Ecto neural progenitor cell (in vitro differentiated cells): ENCODE measurements at places on chromosomes 1 and 21.

DNA sequence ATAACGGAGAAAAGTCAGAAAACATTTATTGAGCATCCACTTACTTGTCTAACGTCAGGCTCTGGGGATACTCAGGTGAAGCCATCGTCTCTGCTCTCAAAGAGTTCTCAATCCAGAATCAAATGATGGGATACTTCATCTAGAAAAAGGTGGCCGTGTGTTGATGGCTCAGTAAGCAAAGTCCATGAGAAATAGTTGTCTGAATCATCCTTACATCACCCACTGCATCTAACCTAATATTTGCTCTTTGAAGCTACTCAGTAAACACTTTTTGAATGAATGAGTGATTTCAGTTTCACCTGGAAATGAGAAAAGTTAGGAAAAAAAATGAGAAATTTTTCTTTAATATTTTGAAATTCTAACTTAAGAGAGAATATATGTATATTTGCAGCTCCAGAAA lies 155.3 kb upstream of the PKN2 start:
- no peak for DNase-seq

GRCh38 chr1:241611736-241612135 lies 28.4 kb downstream of the CHML start:
- no peak for DNase-seq

DNA sequence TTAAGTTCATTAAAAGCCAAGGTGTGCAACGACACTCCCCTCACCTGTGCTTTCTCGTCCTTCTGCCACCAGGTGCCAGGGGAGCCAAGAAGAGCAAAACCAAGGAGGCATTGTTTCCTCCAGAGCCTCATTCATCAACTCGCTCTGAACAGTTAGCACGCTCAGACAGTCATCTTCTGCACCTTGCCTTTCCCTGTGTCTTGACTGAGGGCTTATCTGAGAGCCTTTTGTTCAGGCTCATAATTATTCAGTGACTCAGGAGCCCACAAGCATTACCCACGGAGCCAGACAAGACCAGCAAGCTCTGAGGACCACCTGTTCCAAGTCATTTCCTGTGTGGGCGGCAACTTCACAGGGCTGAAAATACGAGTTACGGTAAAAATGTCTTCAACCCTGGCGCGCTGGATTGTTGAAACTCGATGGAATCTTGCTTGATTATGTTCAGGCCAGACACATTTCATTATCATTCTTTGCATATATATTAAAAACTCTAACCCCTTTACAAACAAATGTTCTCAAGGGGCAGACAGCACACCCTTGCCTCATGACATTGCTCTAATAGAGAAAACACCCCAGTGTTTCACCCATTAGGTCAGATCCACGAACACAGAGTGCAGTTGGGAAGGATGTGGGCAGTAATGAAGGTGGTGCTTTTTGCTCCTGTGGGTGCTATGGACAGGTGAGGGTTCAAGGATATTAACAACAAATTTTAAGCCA lies 89.7 kb upstream of the RUNX1 start:
- DNase-seq: no peak

DNA sequence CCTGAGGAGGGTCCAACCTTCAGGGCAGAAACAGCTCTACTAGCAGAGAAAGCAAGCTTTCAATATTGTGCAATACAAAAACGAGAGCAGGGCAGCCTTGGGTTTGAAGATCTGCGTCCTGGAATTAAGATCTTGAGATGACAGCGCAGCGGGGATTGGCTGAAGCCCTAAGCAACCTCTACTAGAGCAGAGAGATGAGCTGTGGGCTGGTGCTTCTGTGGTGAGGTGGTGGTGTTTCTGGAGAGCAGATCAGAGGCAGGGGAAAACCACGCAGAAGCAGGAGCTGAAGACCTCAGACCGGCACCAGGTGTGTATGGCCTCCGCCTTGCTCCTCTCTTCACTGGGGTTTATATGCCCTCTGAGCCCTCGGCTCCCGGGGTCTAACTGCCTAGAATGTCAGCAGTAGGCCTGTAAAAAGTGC lies 12.5 kb downstream of the TRAF3IP3 start:
- DNase-seq: no peak

- peak; percentile 49 for DNase-seq
Measured at GRCh38 chr1:147171399-147172167, 687 bp downstream of the PRKAB2 start.

DNA sequence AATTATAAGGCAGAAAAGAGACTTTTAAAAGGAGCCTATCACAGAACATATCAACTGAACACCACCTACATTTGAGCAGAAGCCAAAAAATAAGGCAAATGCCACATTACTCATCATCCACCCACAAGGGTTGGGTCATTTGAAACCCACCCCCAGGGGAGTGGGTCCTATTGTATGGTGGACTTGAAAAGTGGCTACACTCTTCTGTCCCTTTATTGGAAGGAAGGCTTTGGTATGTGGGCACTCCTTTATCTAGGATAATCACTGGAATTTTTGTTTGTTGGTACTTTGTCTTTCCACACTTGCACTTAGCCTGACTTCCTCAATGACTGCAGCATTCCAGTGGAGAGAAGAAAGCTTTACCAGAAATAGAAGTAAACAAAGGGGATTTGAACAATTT lies 157.2 kb upstream of the COL11A1 start:
- DNase-seq: no peak

- no peak for DNase-seq
Measured at GRCh38 chr1:215911406-215911968, 344.4 kb downstream of the KCTD3 start.

DNA sequence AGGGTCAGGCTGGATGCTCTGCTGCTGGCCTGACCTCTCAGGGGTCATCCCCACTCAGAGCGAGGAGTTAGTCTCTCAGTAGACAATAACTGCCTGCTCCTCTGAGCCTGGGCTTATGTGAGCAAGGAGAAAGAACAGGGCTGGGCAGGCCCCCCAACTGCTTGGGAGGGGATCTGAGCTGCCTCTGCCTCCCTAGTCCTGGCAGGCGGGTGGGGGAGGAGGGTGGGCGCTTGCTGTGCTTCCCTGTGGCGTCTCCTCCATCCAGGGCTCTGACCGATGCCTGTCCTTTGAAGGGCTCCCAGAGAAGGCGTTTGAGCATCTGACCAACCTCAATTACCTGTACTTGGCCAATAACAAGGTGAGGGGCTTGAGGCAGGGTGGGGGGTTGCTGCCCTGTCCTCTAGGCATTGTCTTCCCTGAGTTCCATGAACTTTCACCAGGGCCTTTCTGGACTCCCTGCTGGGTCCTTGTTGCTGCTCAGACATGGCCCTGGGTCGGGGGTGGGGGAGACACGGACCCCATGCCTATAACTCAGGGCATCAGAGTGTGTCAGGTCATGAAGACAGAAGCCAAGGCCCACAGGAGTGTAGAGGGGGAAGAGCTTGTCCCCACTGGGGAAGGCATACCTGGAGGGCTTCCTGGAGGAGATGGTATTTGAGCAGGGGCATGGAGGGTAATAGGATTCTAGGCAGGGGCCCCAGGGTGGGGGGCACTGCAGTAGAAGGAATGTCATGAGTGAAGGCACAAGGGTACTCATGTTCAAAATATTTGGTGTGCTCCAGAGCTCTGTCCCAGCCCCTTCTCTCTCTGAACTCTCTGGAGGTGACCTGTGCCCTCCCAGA lies 12.5 kb downstream of the PODN start:
- no peak for DNase-seq

GRCh38 chr1:183675883-183676585 lies 22.9 kb upstream of the APOBEC4 start:
- no peak for DNase-seq

GRCh38 chr21:42229676-42230075 lies 10.7 kb downstream of the ABCG1 start:
- no peak for DNase-seq

DNA sequence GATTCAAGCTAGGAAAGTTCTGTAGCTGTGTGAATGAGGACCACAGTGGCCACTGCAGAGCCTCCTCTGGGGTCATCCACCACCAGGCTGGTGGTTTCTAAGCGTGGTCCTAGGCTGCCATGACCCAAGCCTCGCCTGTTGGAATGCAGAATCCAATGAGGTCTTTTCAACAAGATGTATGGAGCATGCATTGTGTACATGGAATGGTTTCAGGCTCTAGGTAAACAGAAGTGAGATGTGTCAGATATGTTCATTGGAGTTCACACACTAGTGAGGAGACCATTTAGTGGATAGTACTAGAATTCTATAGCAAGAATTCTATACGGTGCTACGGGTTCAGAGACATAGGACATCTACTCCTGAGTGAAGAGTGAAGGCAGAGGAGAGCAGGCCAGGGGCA lies 10.7 kb downstream of the RNU5D-1 start:
- no peak for DNase-seq

GRCh38 chr1:94126651-94127050 lies 5.7 kb upstream of the ABCA4 start:
- DNase-seq: no peak

DNA sequence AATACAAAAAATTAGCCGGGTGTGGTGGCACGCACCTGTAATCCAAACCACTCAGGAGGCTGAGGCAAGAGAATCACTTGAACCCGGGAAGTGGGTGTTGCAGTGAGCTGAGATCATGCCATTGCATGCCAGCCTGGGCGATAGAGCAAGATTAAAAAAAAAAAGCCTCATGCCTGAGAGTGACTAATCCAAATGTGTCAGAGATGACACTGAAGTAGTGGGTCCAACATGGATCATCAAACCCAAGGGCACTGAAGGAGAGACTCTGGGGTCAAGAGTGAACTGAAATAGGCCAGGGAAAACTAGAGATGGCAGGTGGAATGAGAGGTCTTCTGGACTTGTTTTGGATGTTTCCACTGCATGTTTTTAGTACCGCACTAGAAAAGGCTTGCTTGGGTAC lies 10.2 kb upstream of the CACHD1 start:
- no peak for DNase-seq

- no peak for DNase-seq
Measured at GRCh38 chr1:212981571-212982328, 31.4 kb downstream of the VASH2 start.

- no peak for DNase-seq
Measured at GRCh38 chr21:28419811-28420210, 572.9 kb downstream of the LTN1 start.

DNA sequence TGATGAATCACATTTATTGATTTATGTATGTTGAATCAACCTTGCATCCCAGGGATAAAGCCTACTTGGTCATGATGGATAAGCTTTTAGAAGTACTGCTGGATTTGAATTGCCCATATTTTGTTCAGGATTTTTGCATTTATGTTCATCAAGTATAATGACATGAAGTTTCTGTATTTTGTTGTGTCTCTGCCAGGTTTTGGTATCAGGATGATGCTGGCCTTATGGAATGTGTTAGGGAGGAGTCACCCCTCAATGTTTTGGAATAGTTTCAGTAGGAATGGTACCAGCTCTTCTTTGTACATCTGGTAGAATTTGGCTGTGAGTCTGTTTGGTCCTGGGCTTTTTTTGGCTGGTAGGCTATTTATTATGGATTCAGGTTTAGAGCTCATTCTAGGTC lies 1643.1 kb upstream of the B3GALT2 start:
- no peak for DNase-seq

GRCh38 chr1:159088546-159089183 lies 12.1 kb upstream of the AIM2 start:
- no peak for DNase-seq

- DNase-seq: no peak
Measured at GRCh38 chr1:226678251-226678650, 60.8 kb downstream of the ITPKB start.

GRCh38 chr1:117657031-117657430 lies 51.2 kb downstream of the TENT5C start:
- DNase-seq: no peak

- DNase-seq: no peak
Measured at GRCh38 chr21:37266515-37267221, 466 bp downstream of the VPS26C start.
